Muscle of leg (tissue), 16 donors: ENCODE measurements at places on chromosomes 2 and 18. TPM values are rescaled to one million over a fixed set of nuclear protein-coding genes. Genes with fewer than 3 reads are reported as not detected.

Gene MDH1B
- total RNA-seq, result 0.40 TPM

DNA sequence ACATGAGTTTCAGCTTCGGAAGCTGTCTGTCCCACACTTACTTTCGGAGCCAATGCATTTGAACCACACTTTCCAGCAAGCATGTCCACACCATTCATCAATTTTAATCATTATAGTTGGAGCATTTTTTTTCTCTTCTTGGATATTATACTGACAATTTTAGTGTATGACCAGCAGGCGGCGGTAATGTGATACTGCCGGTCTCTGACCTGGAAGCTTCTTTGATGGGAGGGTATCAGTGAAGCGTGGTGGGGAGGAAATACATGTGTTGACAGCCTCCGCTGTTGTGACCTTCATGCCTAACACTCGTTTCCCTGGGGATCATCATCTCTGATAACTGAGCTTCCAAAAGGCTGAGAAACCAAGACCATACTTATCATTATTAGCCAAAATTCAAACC lies 231.7 kb downstream of the GBX2 start:
- H3K4me1 ChIP-seq, result peaks cover 7% of the 10 kb centered on the region
- no peaks in the 10 kb centered on the region for H3K27me3 ChIP-seq
- no peak for DNase-seq
- H3K4me3 ChIP-seq, result no peak overlapping the region
- H3K36me3 ChIP-seq, result peaks cover 35% of the 10 kb centered on the region
- H3K27ac ChIP-seq, result no peak overlapping the region

Gene C2orf81
- total RNA-seq, result 1.4 TPM

DNA sequence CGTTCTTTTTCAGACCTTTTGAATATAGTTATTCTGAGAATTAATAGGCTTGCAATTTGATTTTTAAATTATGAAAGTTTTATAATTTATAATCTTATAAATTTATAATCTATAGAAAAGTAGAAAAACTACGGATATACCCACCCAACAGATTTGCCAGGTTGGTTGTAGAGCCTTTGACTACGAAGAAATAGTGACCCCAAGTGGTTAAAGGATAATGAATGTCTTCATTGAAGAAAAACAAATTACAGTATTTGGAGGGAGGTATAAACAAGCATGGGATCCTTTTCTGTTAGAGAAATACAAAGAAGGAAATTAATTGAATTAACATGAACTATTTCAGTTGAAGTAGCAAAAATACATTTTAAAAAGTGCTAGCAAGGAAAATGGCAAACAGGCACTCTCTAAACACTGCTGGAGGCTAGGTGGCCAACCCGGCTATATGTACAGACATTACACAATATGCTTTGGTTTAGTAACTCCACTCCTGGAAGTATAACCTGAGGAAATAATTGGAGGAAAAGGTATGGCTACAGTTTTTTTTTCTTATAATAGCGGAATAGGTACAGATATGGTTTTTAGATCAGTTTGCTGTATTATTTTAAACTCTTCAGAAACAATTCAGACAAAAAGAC lies 110.9 kb downstream of the MIB1 start:
- no peaks in the 10 kb centered on the region for H3K27me3 ChIP-seq
- H3K4me1 ChIP-seq, result peaks cover 4% of the 10 kb centered on the region
- no peak overlapping the region for H3K27ac ChIP-seq

DNA sequence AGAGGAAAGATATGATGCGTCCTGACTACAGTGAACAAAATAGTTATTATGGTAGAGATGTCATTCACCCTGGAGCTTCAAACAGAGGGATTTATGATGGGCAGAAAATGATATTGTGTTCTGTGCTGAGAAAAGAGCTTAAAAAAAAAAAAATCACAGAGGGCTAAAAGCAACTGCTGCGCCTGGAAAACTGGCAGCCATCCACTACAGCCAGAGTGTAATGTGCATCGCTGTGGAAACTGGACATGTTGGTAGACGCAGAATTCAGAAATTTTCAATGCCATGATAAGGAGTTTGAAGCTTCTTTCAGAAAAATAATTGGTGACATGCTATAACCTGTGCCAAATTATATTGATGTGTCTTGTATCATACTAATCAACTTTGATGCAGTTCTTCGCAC lies 122.9 kb upstream of the SOX11 start:
- DNase-seq, result peak; percentile 69
- H3K36me3 ChIP-seq, result no peaks in the 10 kb centered on the region
- H3K4me3 ChIP-seq, result no peak overlapping the region
- H3K27ac ChIP-seq, result no peak overlapping the region
- H3K4me1 ChIP-seq, result peaks cover 2% of the 10 kb centered on the region

Gene MREG
- 1.3 TPM for total RNA-seq

- H3K4me3 ChIP-seq, result no peak overlapping the region
- H3K4me1 ChIP-seq, result no peaks in the 10 kb centered on the region
These were observed 112.6 kb downstream of the EHBP1 start for GRCh38 chr2:62817995-62818713.

DNA sequence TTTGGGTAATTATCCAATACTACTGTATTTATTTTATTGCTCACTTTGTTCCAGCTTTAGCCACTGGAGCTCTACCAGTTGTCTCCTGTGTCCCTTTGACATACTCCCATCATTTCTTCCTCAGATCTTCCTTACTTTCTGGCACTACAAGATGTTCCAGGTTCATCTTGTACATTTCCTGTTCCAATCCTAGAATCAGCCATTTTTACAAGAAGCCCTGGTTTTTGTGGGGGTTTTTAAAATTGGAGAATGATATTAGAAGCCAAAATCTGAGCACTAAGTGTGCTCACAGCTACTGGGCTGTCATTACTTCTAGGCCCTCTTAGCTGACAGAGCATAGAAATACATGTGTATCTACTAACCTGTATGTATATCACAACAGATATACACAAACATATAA lies 164.3 kb downstream of the ZFP36L2 start:
- no peak for DNase-seq
- H3K4me1 ChIP-seq, result peaks cover 29% of the 10 kb centered on the region
- no peaks in the 10 kb centered on the region for H3K36me3 ChIP-seq
- H3K27me3 ChIP-seq, result no peaks in the 10 kb centered on the region
- H3K4me3 ChIP-seq, result no peak overlapping the region
- H3K27ac ChIP-seq, result no peak overlapping the region

Gene IL36RN
- total RNA-seq, result not detected

GRCh38 chr2:7773362-7774360 lies 856.4 kb downstream of the RNF144A start:
- H3K4me1 ChIP-seq, result no peaks in the 10 kb centered on the region
- H3K27me3 ChIP-seq, result no peaks in the 10 kb centered on the region
- no peak overlapping the region for H3K4me3 ChIP-seq
- H3K36me3 ChIP-seq, result no peaks in the 10 kb centered on the region

DNA sequence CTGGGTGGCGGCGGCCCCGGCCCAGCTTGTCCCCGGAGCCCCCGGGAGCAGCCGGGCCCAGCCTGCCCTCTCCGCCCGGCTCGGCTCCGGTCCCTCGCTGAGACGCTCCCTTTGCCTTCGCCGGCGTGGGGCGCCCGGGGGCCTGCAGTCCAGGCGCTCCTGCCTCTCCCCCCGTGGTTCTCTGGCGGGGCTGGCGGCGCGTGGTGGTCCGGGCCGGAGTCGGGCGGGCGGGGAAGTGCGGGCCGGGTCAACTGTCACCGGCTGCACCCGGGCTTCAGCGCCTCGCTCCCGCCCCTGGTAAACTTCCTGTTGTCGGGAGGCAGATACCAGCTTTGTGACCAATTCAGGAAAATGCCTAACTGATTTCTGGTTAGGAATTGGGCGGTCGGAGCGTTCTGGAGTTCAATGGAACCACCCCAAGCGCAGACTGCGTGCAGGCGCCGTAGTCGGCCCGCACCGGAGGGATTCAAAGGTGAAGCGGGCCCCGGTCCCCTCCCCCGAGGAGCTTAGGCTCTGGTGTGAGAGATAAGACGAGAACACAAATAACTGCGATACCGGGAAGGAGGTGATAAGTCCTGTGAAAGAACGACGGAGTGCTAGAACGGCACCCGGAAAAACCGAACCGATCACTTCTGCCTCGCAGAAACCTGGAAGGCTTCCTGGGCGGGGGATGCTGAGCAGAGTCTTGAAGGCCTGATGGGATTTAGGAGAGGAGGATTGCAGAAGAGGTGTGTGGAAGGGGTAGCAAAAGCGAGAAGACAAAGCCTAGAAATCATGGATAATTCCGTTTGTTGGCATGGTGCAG lies 891 bp downstream of the CAB39 start:
- peak overlapping the region; percentile 85 for H3K27ac ChIP-seq
- H3K4me1 ChIP-seq, result peaks cover 26% of the 10 kb centered on the region
- DNase-seq, result peak; percentile 39
- H3K36me3 ChIP-seq, result peaks cover 6% of the 10 kb centered on the region

- H3K4me1 ChIP-seq, result peaks cover 9% of the 10 kb centered on the region
- no peak overlapping the region for H3K4me3 ChIP-seq
- H3K36me3 ChIP-seq, result no peaks in the 10 kb centered on the region
- no peak overlapping the region for H3K27ac ChIP-seq
These were observed 154.3 kb downstream of the NDUFA10 start for GRCh38 chr2:239870863-239871262.

- no peak for DNase-seq
- no peaks in the 10 kb centered on the region for H3K27me3 ChIP-seq
- peaks cover 20% of the 10 kb centered on the region for H3K36me3 ChIP-seq
- H3K27ac ChIP-seq, result no peak overlapping the region
- no peak overlapping the region for H3K4me3 ChIP-seq
These were observed 16.6 kb upstream of the HRH4 start for GRCh38 chr18:24443870-24444269.

GRCh38 chr18:8977701-8978100 lies 124.8 kb upstream of the NDUFV2 start:
- no peak overlapping the region for H3K4me3 ChIP-seq
- no peak overlapping the region for H3K27ac ChIP-seq
- no peaks in the 10 kb centered on the region for H3K27me3 ChIP-seq
- no peaks in the 10 kb centered on the region for H3K36me3 ChIP-seq

GRCh38 chr18:25604894-25605597 lies 253.1 kb upstream of the ZNF521 start:
- H3K27ac ChIP-seq, result peak overlapping the region; percentile 84
- H3K36me3 ChIP-seq, result no peaks in the 10 kb centered on the region
- H3K4me1 ChIP-seq, result peaks cover 23% of the 10 kb centered on the region
- DNase-seq, result peak; percentile 61
